ENCODE measurements at places on chromosomes 13 and 19.

GRCh38 chr19:8481201-8481600 lies 21.2 kb downstream of the PRAM1 start:
- DNase-seq: no peak

DNA sequence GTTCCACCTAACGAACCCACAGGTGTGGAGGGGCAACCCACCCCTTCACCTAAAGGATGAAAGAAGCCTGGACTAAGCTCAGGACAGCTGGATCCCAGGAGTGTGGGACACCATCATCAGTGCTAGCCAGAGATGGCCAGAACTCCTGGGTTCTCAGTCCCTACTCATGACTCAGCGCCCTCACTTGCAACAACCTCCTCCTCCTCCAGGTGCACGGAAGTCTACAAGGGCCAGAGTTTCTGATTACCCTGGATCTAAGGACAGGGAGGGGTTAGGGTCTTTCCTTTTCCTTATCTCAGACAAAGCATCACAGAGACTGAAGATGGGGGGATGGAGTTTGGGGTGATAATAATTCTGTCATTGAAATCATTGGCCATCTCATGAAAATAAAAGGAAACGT lies 8.0 kb downstream of the TULP2 start:
- no peak for DNase-seq

DNA sequence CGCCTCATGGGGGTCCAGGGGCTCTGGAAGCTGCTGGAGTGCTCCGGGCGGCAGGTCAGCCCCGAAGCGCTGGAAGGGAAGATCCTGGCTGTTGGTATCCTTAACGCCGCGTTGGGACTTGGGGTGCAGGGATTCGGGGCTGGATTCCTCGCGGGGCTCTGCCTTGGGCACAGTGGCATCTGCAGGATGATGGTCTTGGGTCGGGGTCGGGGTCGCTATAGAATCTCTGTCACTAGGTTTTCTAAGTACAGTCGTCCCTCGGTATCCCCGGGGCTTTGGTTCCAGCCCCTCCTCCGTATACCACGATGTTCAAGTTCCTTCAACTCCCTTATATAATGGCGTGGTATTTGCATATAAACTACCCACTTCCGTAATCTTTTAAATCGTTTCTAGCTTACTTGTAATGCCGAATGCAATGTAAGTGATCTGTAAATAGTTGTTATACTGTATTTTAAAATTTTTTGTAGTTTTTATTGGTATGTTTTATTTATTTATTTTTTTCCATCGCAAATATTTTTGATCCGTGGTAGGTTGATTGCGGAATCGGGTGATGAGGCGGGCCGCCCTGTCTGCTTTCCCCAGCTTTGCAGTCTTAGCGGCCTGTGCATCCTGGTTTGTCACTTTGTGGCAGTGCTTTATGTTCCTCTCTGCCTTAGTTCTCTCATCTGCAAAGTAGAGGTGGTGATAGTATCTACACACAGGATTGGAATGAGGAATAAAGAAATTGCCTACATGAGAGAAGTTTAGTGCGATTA lies 606 bp downstream of the ERCC5 start:
- no peak for DNase-seq

- no peak for DNase-seq
Measured at GRCh38 chr19:44552324-44552723, 22.8 kb upstream of the CEACAM20 start.

GRCh38 chr19:33828266-33829075 lies 31.8 kb downstream of the KCTD15 start:
- DNase-seq: no peak

- no peak for DNase-seq
Measured at GRCh38 chr13:73403355-73404120, 344.7 kb downstream of the KLF5 start.

DNA sequence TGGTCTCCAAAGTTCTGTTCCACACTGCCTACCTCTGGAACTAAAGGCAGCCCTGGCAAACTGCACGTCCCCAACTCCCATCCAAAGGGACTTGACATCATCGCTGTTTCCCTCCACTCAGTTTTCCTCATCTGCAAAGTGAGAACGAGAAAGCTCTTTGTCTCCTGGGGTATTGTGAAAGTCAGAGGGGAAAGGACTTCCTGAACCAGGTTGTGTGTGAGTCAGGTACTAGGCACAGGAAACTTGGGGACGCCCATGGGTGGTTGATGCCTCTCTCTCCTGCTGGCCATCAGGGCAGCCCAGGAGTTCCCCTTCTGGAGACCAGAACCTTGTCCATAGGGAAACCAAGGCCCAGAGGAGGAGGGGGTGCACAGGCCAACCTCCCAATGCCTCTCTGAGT lies 4.7 kb downstream of the CRLF1 start:
- no peak for DNase-seq

DNA sequence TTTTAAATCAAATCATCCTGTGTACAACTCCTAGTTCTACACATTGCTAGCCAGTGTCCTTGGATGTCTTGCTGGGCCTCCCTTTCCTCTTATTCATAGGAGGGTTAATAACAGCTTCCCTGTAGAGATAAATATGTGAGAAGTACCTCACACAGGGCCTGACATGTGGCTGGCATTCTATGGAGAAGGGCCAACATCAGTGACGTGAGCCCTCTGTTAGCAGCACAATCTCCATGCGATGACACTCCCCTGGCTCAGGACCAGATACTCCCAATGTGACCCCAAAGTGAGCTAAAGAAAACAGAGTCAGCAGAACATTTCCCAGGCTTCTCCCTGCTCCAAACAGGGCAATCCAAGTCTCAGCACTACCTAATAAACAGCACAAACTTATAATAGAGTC lies 818.4 kb downstream of the DIAPH3 start:
- DNase-seq: no peak
